CD4-positive, alpha-beta memory T cell (primary cell): ENCODE measurements at places on chromosomes 3 and 15.

GRCh38 chr3:79170021-79170420 lies 597.8 kb downstream of the ROBO1 start:
- no peaks in the 10 kb centered on the region for H3K4me1 ChIP-seq
- H3K4me3 ChIP-seq: no peak overlapping the region
- DNase-seq: no peak
- H3K36me3 ChIP-seq: no peaks in the 10 kb centered on the region

- no peak for DNase-seq
- H3K27me3 ChIP-seq: no peaks in the 10 kb centered on the region
- H3K4me1 ChIP-seq: no peaks in the 10 kb centered on the region
- H3K4me3 ChIP-seq: no peak overlapping the region
- no peaks in the 10 kb centered on the region for H3K36me3 ChIP-seq
These were observed 225.6 kb upstream of the UBE2E1 start for GRCh38 chr3:23580096-23580713.

DNA sequence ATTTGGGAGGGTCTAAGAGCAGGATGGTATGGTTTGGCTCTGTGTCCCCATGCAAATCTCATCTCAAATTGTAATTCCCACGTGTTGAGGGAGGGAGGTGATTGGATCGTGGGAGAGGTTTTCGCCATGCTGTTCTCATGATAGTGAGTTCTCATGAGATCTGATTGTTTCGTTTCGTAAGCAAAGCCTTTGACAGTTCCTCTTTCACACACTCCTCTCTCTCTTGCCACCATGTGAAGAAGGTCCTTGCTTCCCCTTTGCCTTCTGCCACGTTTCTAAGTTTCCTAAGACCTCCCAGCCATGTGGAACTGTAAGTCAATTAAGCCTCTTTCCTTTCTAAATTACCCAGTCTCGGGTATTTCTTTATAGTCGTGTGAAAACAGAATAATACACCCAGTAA lies 553.7 kb downstream of the TAFA4 start:
- no peaks in the 10 kb centered on the region for H3K27me3 ChIP-seq
- no peak for DNase-seq
- H3K27ac ChIP-seq: no peak overlapping the region
- H3K4me1 ChIP-seq: no peaks in the 10 kb centered on the region
- no peak overlapping the region for H3K4me3 ChIP-seq

GRCh38 chr3:94071713-94072284 lies 8.9 kb downstream of the NSUN3 start:
- DNase-seq: no peak
- H3K27me3 ChIP-seq: no peaks in the 10 kb centered on the region

DNA sequence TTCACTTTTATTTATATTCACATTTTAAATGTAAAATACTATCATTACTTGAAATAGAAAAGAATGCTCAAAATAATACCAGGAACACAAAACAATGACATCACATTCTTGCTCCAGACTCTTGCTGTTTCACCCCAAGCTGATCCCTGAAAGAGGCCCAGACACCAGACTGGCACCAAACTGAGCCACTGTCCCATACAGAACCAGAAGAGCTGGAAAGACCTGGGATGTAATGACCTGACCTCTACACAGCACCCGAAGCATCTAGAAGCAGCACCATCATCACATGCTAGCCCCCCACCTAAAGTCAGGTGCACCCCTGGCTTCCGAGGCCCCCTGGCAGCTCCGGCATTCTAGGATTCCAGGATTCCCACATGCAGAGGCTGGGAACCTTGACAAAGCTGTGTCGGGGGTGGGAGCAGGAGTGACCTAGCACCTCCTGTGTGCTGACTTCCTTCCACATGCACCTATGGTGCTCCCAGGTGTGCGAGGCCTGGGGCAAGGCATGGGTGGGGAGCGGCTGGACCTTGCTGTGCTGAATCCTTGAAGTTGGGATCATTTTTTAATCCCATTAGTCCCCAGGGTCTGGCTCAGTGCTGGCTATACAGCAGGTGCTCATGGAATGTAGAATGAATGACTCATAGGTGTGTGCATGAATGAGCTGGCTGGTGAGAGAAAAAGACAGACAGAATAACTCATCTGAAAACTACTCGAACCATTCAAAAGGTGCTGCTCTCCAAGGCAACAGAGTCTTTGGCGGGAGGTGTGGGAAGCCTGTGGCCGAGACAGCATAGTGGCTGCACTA lies 144.7 kb upstream of the IQSEC1 start:
- H3K4me1 ChIP-seq: no peaks in the 10 kb centered on the region
- no peak for DNase-seq
- no peak overlapping the region for H3K27ac ChIP-seq

GRCh38 chr15:70617076-70617910 lies 146.1 kb downstream of the UACA start:
- no peak overlapping the region for H3K27ac ChIP-seq
- no peaks in the 10 kb centered on the region for H3K36me3 ChIP-seq
- no peaks in the 10 kb centered on the region for H3K4me1 ChIP-seq
- H3K4me3 ChIP-seq: no peak overlapping the region
- no peaks in the 10 kb centered on the region for H3K27me3 ChIP-seq

DNA sequence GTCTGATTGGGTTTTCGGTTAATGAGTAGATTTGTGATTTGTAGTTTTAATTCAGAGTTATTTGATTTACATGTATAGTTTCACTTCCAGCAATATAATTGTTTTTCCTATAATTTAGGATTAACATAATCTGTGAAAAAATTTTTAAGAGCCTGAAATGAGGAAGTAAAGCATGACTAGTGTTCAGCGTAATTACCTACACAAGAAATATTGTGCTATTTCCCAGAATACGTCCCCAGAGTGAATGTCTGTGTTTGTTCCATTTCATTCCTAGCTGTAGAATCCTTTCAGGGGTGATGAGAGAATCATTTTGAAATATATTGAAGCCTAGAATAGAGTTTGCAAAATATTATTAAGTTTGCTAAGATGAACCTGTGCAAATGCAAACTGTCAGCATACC lies 247.1 kb downstream of the BBX start:
- H3K4me1 ChIP-seq: no peaks in the 10 kb centered on the region
- H3K27ac ChIP-seq: no peak overlapping the region
- no peak for DNase-seq
- H3K36me3 ChIP-seq: peaks cover 16% of the 10 kb centered on the region
- H3K27me3 ChIP-seq: no peaks in the 10 kb centered on the region
- no peak overlapping the region for H3K4me3 ChIP-seq

DNA sequence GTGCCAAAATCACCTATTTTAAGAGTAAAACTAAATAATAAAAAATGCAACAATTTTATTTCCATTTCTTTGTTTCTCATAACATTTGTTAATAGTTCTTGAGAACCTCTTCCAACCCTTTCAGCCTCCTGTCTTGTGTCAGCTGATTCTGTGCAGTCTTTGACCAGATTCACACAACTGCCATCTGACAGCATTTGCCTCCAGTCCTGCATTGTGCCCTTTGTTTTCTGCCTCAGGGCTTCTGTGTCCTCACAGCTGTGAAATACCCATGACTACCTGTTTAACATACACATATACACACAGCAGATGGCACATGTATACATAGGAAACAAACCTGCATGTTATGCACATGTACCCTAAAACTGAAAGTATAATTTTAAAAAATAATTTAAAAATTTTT lies 13.2 kb upstream of the CNTN6 start:
- H3K27ac ChIP-seq: no peak overlapping the region
- H3K27me3 ChIP-seq: no peaks in the 10 kb centered on the region
- no peaks in the 10 kb centered on the region for H3K36me3 ChIP-seq
- H3K4me1 ChIP-seq: no peaks in the 10 kb centered on the region
- no peak overlapping the region for H3K4me3 ChIP-seq
- no peak for DNase-seq
